ENCODE measurements at places on chromosomes 7 and 10.
A peak's percentile ranks its signal among the peaks of the same experiment; 100 is the strongest.

GRCh38 chr10:126704649-126705048 is 34.2 kb upstream of the C10orf90 start:
- DNase-seq = no peak

DNA sequence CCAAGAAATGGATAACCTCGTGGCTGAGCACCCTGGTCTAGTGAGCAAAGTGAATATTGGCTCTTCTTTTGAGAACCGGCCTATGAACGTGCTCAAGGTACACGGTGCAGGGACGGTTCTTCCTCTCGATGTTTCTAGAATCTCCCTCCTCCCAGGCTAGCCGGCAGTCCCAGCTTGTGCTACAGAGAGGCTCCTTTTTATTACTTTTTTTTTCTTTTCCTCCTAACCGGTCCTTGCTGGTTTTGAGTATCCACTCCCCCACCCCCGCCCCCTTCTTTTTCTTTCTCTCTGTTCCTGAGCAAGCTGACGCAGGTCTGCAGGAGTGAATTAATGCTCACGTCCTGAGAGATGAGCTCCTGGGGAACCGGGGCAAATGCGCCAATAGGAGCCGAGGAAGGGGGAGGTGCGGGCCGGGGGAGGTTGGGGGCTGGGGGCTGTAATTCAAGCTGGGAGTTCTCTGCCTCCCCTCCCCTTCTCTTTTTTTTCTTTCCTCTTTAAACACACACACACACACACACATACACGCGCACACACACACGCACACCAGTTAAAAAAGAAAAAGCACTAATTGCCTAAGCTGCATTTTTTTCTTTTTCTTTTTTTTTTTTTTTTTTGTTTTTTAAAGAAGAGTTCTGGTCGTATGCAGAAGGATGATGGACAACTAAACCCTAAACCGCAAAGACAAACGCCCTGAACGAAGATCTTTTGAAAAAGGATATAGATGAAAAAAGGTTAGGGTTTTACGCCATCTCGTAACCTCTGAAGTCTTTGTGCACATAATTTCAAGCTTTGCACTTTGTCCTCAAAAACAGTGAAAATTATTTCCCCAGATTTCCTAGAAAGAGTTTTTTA is 6.6 kb downstream of the CPA2 start:
- DNase-seq = peak; percentile 3

DNA sequence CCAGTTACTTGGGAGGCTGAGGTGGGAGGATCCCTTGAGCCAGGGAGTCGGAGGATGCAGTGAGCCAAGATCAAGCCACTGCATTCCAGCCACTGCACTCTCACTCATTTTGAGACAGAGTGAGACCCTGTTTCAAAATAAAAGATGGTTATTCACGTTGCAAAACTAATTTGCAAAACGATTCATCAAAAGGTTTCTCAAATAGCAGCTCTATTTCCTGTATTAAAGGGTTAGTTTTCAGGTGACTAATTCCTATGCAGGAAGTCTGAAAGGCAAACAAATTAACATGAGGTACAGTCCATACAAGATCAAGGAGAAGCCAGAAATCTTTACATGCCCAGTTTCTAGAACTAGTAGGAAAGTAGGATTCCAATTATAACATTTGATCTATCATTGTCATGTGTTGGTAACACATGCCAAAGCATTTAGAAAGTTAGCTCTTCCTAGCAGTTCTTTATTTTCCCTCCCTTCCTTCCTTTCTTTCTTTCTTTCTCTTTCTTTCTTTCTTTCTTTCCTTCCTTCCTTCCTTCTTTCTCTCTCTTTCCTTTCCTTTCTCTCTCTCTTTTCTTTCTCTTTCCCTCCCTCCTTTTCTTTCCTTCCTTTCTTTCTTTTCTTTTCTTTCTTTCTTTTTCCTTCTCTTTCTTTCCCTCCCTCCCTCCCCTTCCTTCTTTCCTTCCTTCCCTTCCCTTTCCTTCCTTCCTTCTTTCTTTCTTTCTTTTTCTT is 49.3 kb downstream of the DENND2A start:
- no peak for DNase-seq

- DNase-seq = no peak
Observed at GRCh38 chr10:59550061-59550460, 159.6 kb downstream of the SLC16A9 start.

GRCh38 chr10:128956149-128956548 is 510.9 kb upstream of the MGMT start:
- no peak for DNase-seq

DNA sequence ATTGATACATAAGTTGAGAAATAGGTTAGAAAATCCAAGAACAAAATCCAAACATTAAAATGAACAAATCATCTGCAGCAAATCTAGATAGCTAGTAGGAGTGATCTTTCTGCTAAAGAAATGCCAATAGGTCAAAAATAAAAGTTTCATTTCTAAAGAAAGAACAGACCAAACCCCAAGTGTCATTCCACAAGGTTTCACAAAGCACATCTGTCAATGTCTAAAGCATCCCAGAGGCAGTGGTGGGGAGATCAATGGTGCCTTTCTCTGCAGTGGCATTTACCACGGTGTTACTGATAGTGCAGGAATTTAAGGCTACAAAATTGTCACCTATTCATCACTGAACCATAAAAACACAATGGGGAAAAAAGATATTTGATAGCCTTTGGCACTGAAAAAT is 147.9 kb downstream of the PARD3 start:
- DNase-seq = no peak

DNA sequence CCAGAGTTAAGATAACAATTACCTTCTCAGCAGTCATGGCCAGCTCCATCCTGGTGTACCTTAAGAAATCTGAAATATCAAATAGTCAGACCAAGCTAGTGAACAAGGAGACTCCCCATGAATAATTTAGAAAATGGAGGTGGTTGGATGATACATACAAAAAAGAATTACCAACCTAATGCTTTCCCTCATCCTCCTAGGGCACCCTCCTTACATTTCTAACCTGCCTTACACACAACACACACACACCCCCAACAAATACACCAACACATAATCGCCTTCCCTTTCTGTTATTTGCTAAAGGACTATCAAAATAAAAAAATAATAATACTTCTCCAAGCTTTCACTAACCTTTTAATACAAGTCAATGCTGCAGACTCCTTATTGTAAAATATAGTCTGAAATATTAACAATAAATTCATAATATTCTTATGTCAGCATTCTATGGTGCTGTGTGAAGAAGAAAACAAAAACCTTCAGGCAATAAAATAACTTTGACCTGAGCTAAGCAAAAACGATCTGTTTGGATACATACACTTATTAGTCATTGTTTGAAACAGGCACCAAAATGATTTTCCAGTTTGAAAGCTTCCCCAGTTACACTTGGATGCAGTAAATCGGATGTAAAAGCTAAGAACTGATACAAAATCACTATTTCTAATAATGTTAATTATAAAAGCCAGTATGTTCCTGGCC is 3.4 kb downstream of the TWIST1 start:
- DNase-seq = no peak

GRCh38 chr7:51325908-51326307 is 9.3 kb upstream of the COBL start:
- DNase-seq = no peak

DNA sequence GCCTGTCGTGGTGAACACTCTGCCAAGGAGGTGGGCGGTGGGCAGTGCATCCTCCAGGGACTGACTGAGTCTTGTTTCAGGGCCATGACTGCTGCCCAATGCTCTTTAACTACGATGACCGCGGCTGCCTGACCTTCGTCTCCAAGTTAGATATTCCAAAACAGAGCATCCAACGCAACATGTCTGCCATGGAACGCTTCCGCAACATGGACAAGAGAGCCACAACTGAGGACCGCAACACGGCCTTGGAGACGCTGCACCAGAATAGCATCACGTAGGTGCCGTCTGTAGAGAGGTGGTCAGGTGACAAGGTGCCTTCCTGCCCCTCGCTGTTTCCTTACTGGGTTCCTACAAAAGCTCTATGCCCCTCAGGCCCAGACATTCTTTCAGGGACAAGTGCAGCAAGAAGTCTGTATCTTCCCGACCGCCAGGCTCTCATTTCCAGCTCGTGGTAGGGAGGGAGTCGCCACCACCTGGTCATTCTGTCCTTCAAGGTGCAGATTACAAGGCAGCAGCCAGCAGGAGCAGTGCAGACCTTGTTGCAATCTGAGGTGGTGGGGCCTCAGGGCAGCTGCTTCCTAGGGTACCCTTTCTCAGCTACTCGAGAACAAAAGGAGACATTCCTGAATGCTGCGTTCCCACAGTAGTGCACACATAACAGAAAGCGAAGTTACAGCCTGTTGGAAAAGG is 14.9 kb upstream of the ARPC1B start:
- no peak for DNase-seq

GRCh38 chr10:27646604-27647175 is 98.9 kb downstream of the MKX start:
- no peak for DNase-seq

GRCh38 chr7:68474661-68475216 is 1123.5 kb upstream of the AUTS2 start:
- DNase-seq = no peak

DNA sequence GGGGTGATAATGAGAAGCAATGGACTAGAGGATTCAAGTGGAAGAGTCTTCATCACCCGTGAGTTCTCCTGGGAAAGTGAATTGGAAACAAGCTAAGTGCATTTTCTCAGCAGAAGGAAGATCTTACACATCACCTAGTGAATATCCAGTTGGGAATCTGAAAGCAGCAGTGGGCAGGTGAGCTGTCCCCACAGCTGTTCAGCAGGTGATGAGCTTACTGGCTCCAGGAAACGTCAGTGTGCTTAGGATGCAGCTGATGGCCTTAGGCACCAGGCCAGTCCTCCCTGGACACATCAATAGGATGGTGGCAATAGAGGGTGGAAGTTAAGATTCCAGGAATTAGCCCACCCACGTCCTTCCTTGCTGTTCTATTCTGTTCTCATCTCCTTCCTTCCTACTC is 66.7 kb downstream of the NOD1 start:
- no peak for DNase-seq

DNA sequence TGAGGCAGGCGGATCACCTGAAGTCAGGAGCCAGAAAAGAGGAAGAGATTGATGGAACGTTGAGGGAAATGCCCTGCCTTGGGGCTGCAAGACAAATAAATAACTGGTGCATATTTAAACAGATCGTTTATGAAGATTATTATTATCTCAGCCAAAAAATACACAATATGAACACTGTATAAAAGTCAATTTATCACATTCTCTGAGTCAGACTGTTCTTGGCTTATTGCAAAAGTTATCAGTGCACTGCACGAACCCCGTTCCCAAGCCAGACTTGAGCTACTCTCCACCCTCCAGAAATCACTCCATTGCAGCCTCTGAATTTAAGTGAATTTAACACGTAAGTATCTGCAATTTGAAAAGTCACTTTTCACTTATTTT is 1.6 kb downstream of the DNMBP start:
- DNase-seq = no peak

- no peak for DNase-seq
Observed at GRCh38 chr10:70106958-70107791, 25.4 kb downstream of the AIFM2 start.

- DNase-seq = no peak
Observed at GRCh38 chr7:66377045-66377444, 171.9 kb downstream of the TPST1 start.

GRCh38 chr10:124008187-124008586 is 85.2 kb downstream of the CHST15 start:
- no peak for DNase-seq

- no peak for DNase-seq
Observed at GRCh38 chr10:78529262-78529661, 495.6 kb downstream of the RPS24 start.

GRCh38 chr10:125082881-125083575 is 77.3 kb downstream of the CTBP2 start:
- no peak for DNase-seq

GRCh38 chr7:1681581-1681980 is 11.5 kb downstream of the ELFN1 start:
- DNase-seq = no peak

DNA sequence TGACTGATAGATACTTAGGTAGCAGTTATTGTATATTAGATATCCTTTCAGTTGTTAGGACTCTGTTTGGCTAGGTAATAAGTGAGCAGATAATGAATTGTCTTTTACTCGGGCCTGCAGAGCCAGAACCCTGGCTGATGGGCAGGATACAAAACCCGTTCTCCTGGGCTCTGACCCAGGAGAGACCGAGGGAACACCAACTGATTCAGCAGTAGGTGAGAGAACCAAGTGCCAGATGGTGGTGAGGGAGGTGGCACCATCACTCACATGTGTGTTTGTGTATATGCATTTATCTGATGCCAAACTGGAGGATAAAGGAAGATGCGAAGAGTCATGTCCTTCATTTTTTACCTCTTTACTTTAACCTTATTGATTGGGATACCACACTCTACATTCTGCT is 115.7 kb upstream of the SAMD8 start:
- no peak for DNase-seq

GRCh38 chr10:9535744-9536143 is 1481.3 kb downstream of the GATA3 start:
- no peak for DNase-seq

- DNase-seq = no peak
Observed at GRCh38 chr7:134210976-134211663, 84.0 kb downstream of the LRGUK start.

- no peak for DNase-seq
Observed at GRCh38 chr10:132208462-132209050, 21.8 kb downstream of the DPYSL4 start.

DNA sequence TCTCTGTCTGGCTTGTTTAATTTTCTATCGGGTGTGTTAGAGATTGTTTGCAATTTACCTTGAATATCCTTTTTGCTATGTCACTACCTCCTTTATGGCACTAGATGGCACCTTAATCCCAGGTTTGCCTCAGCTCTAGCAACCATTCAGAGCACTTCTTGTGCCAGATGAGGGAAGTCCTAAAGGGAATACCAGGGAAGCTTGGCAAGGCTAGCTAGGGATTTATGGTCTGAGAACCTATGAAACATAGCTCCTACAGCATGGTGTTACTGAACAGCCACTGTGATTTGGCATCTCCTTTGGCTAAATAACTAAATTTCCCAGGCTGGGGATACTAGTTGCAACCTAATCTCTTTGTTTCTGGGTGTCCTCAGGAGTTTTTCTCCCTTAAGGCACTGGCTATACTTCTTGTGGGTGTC is 69.0 kb upstream of the VOPP1 start:
- DNase-seq = no peak

- peak; percentile 60 for DNase-seq
Observed at GRCh38 chr7:151008511-151009323, 15.6 kb downstream of the ATG9B start.

DNA sequence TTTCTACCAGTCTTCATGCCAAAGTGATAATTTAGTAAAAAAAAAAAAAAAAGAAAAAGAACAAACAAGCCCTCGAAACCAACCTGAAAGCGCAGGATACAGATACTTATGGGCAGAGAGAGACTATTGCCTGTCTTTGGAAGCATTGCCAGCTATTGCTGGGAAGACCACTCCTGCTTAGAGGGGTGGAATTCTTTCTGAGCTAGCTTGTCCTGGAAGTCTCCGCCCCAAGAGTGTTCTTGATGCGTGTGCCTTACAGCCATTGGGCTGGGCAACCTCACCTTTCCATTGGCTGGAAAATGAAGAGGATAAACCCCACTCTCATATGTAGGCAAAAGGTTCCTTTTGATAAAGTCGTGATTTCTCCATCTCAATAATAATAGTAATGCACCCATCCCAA is 19.9 kb upstream of the INSYN2A start:
- DNase-seq = no peak

- no peak for DNase-seq
Observed at GRCh38 chr7:48518092-48518491, 346.8 kb downstream of the ABCA13 start.
